ENCODE measurements at places on chromosomes 16 and 17.

GRCh38 chr16:3266873-3267537 lies 10.6 kb upstream of the MEFV start:
- no peak for DNase-seq

GRCh38 chr17:55417411-55418268 lies 4.0 kb downstream of the MMD start:
- no peak for DNase-seq

GRCh38 chr16:56742030-56742984 lies 12.4 kb downstream of the NUP93 start:
- no peak for DNase-seq

DNA sequence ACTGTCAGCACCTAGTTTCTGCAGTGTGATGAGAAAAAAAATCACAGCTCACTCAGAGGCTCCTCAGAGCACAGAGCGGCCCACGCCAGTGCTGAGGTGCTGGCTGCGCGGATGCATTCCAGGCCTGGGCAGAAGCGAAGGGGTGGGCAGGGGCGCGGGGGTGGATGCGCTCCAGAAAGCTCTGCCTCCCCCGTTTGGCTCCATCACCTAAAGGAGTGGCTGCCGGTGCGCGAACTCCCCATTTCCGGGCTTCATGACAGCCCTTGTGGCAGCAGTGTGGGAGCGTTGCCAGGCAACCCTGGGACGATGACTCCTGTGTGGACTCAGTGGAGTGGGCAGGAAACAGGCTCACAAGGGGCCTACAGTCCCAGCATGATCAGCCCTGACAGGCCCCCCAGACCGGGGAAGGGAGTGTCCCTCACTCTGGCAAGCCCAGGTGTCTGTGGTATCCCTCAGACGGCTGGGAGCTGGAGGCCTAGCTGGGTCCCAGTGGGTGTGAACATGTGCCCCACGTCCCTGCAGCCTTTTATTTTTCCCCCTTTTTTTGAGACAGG lies 32.8 kb upstream of the NUDT16L1 start:
- DNase-seq, result peak; percentile 53

GRCh38 chr17:80873307-80873951 lies 118.2 kb upstream of the CHMP6 start:
- no peak for DNase-seq

DNA sequence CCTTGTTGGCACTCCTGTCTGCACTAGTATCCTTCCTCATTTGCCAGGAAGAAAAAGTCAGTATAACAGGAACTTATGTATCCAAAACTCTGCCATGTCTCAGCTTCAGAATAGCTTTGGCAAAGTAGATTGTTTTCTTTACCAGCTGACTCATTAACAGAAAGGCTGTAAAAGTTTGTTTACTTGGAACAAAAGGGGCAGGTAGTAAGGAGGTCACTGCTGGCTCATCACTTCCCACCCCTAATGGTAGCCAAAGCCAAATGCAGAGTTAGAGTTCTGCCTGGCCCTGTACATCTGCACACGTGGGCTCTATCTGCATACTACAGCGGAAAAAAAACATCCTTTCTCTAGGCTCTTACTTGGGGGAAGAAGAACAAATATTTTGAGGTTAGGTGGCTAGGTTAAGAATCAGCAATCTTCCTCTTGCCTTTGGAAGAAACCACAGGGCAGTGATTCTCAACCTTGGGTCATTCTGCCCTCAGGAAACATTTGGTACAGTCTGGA lies 90.9 kb upstream of the BCAR1 start:
- DNase-seq, result no peak

DNA sequence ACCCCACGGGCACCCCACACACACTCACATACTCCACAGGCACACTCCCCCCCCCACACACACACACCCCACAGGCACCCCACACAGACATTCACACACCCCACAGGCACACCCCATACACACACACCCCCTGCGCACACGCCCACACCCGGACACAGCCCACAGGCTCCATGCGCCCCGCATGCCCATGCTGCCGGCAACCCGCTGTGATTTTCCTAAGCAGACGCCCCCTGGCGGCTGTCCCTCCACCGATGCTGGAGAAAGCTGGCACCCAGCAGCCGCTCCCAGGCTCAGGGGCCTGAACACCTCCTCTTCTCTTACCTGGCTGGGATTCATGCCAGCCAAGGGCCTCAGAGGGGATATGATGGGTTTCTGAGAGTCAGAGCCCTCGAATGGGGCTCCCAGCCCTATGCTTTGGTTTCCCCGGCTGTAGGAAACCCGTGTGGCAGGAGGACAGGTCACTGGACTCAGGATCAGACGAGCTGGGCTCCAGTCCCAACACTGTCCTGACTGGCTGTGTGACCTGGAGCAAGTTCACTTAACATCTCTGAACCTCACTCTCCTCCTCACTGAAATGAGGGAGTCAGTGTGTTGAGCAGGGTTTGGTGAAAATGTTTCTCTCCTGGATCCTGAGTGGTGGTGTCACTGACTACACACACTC lies 19.6 kb upstream of the TNFRSF13B start:
- DNase-seq, result peak; percentile 81

DNA sequence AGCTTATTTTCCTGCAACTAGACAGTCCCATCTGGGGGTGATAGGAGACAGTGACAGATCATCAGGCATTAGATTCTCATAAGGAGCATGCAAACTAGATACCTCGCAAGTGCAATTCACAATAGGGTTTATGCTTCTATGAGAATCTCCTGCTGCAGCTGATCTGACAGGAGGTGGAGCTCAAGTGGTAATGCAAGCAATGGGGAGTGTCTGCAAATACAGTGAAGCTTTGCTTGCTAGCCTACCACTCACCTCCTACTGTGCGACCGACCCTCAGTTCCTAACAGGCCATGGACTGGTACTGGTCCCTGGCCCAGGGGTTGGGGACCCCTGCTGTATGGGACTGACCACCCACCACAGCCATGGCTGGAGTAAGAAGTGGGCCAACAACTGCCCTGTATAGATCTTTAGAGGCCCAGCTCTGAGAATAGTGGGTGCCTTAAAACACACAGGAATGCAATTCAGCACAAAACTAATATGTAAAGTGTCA lies 26.0 kb upstream of the IRX3 start:
- no peak for DNase-seq

GRCh38 chr16:53235851-53236250 lies 181.1 kb downstream of the CHD9 start:
- no peak for DNase-seq

GRCh38 chr16:51157698-51158097 lies 6.6 kb upstream of the SALL1 start:
- no peak for DNase-seq

GRCh38 chr17:41354536-41354935 lies 3.9 kb upstream of the KRT33A start:
- no peak for DNase-seq

DNA sequence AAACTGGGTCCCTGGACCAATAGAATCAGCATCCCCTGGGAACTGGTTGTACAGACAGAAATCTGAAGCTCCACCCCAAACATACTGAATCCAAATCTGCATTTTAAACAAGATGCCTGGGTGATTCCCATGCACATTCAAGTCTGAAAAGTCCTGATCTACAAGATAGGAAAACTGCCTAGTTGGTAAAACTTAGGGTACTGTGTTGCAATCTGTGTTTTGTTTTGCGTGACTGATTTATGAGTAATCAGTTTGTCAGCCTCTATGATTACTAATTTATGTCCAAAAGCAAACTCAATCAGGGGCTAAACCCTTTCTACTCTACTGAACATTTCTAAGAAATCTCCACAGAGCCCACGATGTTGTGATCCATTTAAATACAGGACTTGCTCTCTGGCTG lies 103.8 kb downstream of the YPEL2 start:
- DNase-seq, result no peak

DNA sequence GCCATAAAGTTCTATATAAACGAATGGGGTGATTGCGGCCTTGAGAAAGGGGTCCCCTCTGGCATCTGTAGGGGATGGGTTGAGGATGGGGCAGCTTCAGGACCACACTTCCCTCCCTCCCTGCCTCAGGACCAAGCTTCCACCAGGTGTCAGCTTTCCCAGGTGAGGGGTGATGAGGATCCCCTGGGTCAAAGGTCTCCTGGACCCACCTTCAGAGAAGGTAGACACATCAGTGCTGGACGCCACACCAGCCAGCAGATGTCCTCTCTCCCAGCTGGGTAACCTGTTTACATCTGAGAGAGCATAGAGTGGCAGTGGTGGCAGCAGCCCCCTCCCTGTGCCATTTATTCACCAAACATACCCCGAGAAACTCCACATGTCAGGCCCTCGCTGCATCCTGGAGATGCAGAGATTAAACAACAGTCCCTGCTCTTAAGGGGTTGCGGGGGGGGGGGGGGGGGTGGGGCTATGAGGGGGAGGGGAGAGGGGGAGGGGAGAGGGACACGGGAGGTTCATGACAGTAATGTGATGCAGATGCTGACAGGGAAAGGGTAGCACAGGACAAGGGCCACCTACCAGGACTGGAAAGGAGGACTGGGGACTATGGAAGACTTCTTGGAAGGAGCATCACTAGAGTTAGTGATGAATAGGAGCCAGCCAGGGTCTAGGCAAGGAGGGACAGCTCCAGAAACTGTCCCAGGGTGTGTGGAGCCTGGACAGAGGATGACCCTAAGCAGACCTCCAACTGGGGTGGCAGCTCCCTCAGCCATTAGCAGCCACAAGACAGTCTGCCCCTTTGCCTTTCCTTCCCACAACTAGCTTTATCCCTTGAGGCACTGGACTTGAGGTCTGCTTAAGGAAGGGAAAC lies 5.0 kb downstream of the PROCA1 start:
- DNase-seq, result no peak

DNA sequence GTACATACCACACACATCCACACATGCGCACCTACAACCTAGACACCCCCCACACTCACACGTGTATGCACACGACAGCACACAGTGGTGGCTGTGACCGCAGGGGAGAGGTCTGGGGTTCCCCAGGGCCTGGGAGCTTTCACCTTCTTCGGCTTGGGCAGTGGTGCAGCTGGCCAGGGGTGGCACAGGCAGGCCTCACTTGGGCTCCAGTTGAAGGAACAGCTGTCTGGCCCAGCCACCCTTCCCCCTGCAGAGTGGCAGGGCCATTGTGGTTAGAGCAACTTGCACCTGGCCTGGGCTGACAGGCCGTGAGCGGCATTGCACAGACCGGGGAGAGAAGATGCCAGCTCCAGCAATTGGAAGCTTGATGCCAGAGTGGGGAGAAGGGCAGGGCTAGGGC lies 114.5 kb upstream of the GSE1 start:
- DNase-seq, result no peak

- no peak for DNase-seq
Measured at GRCh38 chr17:74217037-74217730, 3.8 kb downstream of the TTYH2 start.

DNA sequence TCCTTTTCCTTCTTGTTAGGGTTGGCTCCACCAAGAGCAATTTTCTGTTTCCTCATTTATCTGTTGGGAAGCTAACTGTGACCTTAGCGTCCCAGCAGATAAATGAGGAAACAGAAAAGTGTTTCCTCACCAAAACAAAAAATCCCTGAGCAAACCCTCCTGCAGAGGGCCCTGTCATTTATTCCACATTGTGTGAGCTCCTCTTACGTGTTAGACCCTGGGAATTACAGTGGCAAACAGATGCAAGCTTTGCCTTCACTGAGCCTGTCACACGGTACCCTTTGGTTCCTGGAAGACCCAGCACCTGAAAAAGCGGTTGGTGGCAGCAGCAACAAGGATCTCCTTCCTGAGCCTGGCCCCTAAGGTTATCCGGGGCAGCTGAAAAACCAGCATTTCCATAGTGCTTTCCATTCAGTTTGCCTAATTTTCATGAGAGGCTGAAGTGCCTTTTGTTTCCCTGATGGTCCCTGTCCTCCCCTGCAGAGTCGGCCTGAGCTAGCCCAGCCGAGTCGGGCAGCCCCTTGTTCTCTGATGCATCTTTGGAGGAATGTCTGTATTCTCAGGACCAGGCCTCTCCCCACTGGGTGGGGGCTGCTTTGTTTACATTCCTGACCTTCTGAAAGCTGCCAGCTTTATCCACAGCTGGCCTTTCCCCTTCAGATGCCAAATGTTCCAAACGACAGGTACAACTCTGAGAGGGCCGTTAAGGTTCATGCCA lies 34.7 kb downstream of the YPEL2 start:
- DNase-seq, result no peak

DNA sequence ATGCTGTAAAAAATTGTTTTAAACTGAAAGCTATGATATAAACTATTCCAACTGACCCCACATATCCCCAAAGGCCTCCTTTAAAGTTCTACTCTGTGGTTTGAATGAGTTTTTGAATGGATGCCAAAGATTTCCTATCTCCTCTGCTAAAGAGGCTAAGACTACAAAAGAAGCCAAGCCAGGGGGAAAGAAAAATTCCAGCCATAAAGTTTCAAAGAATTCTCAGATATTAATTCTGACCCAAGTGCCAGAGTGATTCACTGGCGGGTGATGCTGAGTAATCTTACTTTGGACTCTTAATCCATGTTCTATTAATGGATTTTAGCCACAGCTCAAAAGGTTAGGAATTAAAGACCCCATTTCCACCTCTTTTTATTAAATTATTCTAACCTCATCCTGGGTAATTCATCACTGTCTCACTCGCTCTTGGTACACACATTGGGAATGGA lies 60.7 kb downstream of the HS3ST3A1 start:
- no peak for DNase-seq

- no peak for DNase-seq
Measured at GRCh38 chr16:170788-171187, 1.9 kb upstream of the HBA2 start.

DNA sequence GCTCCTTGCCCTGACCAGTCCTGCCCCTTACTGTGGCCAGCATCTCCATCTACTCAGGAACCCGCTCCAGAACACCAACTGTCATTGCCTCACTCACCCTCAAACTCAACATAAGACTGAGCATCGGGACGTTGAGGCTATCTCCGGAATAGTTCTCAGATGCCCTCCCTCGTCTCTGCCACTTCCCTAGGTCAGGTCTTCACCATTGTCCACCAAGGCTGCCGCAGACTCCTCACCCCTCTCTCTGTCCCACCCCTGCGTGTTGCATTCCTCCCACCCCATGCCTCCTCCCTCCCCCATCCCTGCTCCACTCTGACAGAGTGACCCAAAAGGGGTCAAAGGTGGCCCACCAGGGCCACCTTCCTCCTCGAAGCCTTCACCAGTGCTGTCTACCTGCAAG lies 37.2 kb downstream of the C17orf67 start:
- DNase-seq, result no peak

DNA sequence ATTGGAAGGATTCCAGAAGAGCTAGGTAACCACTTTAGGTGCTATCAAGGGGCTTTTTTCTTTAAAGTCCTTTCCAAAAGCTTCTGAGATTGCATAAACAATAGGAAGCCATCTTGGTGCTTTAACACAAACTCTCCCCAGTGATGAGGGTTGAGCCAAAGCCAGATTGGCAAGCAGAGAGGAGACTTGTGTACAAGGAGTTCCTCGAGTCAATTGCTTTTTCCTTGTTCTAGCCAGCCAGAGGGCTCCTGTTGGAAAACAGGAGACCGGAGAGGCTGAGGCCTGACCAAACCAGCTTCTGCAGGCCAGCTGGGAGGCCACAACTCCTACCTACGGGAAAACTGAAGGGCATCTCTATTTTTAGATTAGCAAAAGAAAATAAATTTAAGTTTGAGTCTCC lies 46.5 kb downstream of the MAPT start:
- DNase-seq, result no peak

Data from T-helper 9 cell (primary cell).